GF-D8 (cell line): ENCODE measurements at places on chromosomes 3 and 15.

DNA sequence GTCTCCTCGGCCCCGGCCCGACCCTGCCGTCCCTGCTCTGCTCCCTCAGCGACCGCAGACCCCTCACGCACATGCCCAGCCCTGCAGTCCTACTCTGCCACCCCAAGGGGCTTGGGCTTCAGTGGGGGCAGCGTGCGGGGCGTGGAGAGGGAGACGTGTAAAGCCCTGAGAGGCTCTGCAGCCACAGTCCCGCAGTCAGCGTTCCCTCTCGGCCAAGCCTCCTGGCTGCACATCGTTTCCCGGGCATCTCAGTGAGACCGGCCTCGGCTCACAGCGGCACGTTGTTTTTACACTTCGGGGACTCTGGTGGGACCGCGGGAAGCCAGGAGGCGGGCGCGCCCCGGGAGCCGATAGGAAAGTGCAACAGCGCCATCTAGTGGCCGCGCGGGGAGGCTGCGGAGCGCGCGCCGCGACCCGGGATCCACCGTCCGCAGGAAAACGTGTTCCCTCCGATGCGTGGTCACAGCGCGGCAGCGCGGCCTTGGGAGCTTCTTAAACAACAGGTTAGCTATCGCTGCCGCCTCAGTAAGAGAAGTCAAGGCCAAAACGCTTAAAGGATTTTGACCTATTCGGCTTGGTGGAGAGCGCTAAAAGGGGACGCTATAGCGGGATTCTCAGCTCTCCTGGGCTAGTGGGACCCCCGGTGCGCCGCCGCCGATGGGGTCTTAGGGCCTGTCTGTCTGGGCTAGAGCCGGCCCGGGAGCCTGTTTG is 226.8 kb upstream of the IGF1R start:
- DNase-seq: no peak

DNA sequence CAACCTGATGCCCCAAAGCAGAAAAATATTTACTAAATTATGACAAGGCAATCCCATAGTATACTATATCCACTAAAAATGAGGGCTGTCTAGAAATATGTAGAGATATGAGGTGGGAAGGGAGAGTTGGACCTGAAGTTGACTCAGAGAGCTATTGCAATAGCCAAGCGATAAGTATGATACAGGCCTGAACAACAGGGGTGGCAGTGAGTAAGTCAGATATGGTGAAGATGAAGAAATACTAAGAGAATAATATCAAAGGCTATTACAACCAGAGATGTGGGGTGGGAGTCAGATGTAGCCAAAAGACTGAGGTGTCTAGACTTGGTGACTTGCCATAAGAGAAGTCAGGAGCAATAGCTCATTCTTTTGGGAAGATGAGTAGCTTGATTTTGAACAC is 9.2 kb downstream of the HSPBAP1 start:
- no peak for DNase-seq

DNA sequence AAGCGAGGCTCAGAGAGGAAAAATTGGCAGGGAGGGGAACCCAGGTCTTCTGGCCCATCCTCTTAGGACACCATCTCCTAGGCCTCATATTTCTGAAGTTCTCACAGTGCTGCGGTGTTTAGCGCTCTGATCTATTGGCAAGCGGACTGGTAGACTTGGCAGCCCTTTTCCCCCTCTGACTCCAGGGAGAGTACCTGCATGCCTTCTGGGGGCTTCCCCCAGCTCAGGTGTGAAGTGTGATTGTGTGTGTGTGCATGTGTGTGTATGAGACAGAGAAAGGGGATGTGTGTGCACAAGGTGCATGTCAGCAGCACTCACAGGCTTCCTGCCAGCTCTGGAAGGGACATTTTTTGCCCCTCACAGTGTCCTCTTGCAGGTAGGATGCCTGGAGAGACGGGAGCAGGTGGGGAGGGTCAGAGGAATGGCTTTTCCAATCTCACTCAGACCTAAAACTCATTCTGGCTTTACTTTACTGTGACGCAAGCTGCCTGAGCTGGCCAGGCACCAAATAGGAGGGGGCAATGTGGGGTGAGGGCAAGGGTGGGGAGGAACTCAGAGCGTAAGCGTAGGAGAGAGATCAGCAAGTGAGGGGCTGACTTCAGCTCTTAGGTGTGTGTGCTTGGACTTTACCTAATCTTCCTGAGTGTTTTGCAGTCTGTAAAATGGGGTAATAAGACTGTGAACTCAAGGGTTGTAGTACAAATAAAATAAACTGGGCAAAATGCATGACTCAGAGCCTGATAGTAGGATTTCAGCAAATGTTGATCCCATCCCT is 4.0 kb upstream of the IL17RE start:
- DNase-seq: no peak

GRCh38 chr15:38847666-38848065 is 283.1 kb upstream of the RASGRP1 start:
- no peak for DNase-seq

DNA sequence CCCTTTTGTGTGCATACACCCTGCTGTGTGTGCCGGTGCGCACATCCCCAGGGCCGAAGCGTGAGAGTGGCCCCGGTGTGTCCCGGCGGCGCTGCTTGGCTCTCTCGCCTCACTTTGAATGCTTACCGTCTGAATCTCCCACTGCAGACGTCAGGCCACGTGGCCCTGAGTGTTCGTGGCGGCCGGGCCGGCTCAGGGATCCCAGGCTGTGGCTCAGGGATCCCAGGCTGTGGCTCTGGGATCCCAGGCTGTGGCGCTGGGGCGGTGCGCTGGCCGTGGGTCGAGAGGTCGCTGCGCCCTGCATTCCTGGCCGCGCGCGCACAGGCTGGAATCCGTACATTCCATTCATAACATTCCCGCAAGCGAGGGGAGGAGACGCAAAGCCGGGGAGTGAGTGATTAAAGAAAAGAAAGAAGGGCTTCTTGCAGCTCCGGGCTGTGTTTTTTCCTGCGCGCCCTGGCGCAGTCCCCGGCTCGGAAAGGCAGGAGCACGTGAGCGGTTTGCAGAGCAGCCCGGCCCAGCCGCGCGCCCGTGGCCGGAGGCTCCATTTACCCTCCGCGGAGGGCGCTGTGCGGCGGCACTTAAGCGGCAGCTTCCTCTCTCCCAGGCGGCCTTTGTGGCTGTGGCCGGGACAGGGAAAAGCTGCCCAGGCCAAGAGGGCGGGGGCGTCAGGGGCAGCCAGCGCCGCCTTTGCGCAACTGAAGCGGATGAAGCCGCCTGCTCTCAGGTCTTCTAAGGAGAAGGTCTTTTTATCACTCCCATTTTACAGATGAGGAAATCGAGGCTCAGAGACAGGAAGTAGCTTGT is 87.0 kb upstream of the ALDH1L1 start:
- DNase-seq: no peak

- peak; percentile 44 for DNase-seq
These were observed 1.8 kb downstream of the HES1 start for GRCh38 chr3:194137506-194138474.

- DNase-seq: no peak
These were observed 87.9 kb upstream of the MEF2A start for GRCh38 chr15:99477791-99478471.

DNA sequence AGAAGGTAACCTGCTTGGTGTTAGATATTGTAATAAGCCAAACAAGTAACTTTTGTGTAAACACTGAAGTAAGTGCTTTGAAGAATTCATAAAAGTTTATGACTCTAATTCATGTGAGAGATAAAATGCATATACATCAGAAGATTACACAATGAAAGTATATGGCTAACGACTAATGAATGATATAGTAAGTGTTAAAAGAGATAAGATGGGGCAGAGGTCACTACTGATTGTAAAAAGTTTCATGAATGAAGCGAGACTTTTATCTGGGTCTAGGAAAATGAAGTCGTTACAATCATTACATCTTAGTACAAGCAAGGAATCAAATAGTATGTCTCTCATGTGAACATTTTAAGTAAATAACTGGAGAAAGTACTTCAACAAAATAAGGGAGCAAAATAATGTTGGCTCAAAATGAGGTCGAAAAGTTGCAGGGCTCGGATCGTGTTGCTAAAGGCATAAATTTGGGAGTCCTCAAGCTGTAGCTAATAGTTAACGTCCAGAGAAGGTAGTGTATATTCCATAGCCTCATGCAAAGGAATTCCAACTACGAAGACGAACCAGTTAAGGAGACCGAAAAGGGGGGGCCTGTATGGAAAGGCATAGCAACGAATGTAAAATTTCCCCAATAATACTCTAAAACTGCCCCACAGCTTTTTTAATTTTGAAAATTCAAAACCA is 984 bp upstream of the DUT start:
- no peak for DNase-seq

DNA sequence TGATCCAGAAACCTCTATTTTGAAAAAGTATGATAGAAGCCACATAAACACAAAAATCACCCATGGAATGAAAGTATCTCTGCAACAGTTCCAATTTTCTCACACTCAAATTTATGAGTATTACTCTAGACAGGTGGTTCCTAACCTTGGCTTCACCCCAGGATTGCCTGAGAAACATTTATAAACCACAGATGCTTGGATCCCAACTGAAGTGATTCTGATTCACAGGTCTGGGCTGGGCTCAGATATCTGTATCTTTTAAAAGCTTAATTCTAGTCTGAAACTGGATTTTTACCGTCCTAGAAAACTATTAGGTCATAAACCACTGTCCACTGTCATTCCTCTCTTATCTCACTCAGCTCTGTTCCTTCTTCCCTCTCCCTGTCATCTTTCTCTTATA is 7.4 kb upstream of the SST start:
- no peak for DNase-seq

GRCh38 chr3:143731320-143731719 is 116.9 kb downstream of the SLC9A9 start:
- DNase-seq: no peak

DNA sequence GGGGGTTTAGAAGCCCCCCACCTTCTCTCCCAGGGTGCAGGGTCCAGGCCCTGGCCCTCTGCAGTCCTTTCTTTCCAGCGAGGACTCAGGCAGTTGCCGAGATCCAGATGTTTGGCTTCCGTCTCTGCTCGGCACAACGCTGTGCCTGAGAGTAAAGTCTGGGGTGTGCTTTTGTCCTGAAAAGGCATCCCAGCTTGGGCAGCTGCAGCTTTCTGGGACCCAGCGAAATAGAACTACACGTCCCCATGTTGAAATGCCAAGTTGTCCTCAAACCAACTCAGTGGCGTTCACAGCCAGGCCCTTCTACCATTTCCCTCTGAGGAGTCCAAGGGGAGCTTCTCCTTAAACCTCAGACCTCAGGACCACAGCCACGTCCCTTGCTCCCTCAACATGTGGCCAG is 23.1 kb downstream of the FGD5 start:
- DNase-seq: no peak

DNA sequence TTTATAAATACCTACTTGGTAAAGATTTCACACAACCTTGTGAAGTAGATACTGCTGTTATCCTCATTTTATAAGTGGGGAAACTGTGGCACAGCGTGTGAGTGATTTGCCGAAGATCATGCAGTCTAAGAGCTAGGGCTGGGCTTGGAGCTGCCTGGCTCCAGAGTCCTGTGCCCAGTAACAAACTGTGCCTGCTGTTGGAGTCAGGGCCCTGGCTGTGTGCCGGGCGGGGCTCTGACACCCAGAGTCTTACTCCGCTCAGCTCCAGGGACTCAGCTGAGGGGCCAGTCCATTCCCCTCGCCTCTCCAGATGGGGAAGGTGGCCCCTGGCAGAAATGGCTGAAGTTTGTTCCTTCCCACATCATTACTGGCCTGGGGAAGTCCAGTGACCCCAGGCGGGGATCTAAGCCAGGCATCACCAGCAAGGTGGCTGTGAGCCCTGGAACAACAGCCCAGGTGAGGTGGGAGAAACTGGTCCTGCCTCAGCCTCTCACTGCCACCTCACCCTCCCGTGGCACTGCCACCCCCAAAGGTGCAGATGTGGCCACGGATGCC is 17.3 kb upstream of the PLXNA1 start:
- no peak for DNase-seq

- DNase-seq: no peak
These were observed 292.2 kb downstream of the NR2F2 start for GRCh38 chr15:96622714-96623113.

DNA sequence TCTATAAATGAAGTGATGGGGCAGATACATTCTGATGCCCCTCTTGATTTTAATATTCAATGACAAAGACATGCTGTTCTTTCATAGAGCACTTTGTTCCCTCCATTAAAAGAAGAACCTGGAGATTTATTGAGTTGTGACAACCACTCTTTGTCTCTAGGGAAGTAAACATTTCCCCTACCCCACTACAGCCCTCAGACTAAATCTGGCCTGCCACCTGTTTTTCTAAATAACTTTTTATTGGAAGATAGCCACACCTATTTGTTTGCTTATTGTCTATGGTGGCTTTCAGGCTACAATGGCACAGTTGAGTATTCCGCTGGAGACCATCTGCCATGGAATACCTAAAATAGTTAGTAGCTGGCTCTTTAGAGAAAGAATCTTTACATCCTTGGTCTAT is 41.2 kb upstream of the ZNF385D start:
- no peak for DNase-seq

DNA sequence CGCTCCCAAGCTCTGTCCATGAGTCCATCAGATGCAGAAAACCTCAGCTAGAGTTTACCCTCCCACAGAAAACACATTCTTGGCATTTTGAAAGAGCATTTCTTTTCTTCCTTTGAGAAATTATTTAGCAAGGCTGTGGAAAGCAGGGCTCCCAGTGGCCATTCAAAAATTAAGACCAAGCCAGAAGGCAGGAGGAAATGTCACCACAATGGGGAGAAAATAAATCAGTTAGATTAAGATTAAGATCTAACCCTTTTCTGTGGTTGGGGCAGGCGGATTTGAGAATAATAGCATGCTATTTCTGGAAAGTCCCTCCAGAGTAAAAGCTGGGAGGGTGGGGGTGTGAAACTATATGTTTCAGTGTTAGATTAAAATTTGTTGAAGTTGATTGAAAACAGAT is 20.2 kb downstream of the LRIG1 start:
- no peak for DNase-seq

GRCh38 chr15:85488997-85489396 is 108.6 kb downstream of the AKAP13 start:
- no peak for DNase-seq

DNA sequence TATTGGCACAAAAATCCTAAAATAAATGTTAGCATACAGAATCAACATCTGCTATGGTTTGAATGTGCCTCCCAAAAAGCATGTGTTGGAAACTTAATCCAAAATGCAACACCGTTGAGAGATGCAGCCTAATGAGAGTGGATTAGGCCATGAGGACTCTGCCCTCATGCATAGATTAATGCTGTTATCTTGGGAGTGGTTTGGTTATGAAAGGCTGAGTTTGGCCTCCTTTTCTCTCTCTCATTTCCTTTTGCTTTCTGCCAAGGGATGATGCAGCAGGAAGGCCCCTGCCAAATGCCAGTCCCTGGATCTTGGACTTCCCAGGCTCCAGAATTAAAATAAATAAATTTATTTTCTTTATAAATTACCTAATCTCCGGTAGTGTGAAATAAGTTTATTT is 49.4 kb downstream of the SYNM start:
- no peak for DNase-seq

DNA sequence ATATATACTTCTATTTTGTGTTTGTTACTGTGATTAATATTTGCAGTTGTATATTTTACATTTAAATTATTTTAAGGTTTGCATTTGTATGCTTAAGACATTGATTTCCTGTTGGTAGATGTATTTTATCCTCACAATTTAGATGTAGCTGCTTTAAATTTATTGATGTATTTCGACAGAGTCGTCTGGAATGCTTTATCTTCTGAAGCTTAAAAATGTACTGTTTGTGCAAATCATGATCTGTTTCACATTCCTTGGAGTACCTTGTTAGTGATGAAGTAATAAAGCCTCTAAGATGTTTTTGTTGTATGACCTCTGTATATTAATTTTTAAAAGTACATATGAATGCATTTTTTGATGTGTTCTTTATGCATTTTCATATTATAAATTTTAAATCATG is 1.9 kb downstream of the CHD2 start:
- DNase-seq: no peak
